HL-60 (cell line): ENCODE measurements at places on chromosomes 12 and 14.

GRCh38 chr12:124795081-124795948 is 68.3 kb downstream of the SCARB1 start:
- no peak for DNase-seq

GRCh38 chr14:66496911-66497310 is 10.7 kb downstream of the CCDC196 start:
- no peak for DNase-seq

GRCh38 chr12:13242936-13243335 is 46.4 kb downstream of the EMP1 start:
- DNase-seq = no peak

DNA sequence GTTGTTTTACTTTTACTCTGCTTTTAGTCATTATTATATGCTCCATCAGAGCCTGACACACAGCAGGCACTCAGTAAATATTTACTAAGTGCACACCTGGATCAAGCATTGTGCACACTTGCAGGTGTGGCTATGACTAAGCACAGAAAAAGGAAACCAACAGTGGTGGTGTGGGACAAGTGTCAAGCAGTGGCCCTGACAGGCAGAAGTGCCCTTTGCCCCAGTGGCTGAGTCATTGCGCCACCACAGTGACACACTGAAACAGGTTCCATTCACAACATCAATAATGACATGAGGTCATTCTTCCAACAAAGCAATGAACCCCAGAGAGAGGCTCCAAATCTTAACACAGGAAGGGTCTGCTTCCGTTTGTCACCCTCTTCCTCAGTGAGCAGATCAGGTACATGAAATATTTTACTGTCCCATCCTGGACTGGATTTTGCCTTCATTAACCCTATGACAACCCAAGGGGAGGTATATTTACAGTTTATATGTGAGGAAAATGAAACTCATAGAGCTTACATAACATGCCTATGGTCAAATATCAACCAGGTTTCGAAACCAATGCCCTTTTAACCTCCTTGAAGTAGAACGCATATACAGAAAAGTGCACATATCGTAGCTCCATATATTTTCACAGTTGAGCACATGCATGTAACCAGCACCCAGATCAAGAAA is 82.6 kb upstream of the GTF2A1 start:
- peak; percentile 16 for DNase-seq

DNA sequence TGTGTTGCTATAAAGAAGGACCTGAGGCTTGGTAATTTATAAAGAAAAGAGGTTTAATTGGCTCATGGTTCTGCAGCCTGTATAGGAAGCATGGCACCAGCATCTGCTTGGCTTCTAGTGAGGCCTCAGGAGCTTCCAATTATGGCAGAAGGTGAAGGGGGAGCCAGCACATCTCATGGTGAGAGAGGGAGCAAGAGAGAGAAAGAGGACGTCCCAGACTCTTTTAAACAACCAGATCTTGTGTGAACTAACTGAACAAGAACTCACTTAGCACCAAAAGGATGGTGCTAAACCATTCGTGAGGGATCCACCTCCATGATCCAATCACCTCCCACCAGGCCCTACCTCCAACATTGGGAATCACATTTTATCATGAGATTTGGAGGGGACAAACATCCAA is 6.1 kb upstream of the SNAPC1 start:
- DNase-seq = no peak

DNA sequence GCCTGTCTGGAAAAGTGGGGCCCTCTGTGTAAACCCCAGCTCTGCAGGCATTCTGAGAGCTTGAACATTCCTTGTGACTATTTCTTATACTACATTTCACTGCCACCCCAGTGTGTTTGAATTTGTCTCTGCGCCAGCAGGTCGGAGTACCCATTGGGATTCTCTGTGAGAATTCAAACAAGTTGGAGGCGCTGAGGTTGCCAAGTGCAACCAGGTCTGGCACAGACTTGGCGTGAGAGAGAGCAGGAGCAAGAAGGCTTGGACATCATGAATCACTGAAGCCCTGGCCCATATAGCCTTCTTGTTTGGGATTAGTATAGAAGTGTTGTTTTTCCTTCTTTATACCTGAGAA is 33.0 kb upstream of the ATP2A2 start:
- DNase-seq = no peak

GRCh38 chr12:94813314-94813713 is 163.0 kb upstream of the TMCC3 start:
- no peak for DNase-seq

- DNase-seq = peak; percentile 100
Measured at GRCh38 chr14:31229638-31230572, 22.3 kb upstream of the HECTD1 start.

DNA sequence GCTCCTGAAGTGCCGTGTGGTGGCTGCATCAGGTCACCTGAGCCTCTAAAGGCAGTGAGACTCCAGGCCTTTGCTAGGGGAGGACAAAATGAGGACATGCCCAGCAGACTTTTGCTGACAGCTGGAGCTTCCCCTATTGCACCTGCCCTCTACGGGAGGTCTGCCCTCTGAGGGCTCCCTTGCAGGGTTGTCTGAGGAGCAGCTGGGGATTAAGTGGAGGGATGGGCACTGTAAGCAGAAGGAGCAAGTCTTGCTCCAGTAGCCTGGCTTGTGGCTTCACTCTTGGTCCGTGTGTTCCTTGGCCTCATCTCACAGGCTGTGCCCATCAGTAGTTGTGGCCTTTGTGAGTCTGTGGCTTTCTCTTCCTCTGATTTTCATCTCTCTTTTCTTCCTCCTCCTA is 66.9 kb upstream of the NRXN3 start:
- DNase-seq = no peak

DNA sequence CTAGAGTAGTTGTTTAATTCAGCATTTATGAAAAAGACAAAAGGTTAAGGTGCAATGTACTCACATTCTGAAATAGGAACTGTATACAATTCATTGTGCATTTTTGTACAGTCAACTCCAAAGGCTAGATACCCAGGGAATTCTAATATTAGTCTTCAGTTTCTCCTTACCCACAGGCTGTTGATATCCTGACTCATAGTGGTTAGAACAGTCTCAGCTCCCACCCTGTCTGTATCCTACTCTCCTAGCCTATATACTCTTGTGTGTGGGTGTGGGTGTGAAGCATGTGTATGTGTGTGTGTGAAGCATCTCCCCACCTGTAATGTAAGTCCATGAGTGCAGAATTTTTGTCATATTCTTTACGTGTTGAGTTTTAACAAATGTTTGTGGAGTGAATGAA is 229.5 kb downstream of the NAV3 start:
- DNase-seq = no peak

- DNase-seq = no peak
Measured at GRCh38 chr12:124094188-124094587, 121.2 kb downstream of the ZNF664 start.

GRCh38 chr12:1403417-1403816 is 191.0 kb downstream of the FBXL14 start:
- DNase-seq = no peak

- no peak for DNase-seq
Measured at GRCh38 chr14:69094481-69094880, 58.4 kb downstream of the DCAF5 start.

- no peak for DNase-seq
Measured at GRCh38 chr12:79333144-79333543, 357.6 kb downstream of the PAWR start.

DNA sequence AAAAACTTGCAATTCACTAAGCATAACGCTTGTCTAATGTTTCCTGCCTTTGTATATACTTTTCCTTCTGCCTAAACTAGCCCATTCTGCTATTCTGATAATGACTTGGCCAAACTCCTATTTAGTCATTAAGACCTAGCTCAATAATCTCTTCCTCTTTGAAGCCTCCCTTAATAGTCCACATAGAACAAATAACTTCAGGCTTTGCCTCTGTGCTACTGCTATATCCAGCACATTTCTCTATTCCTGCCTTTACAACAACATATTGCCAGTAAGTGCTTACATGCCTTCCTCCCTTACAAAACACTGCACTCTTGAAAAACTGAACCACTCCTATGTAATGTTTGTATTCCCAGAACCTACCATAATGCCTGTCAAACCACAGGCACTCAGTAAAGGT is 13.8 kb downstream of the PRICKLE1 start:
- DNase-seq = no peak

- no peak for DNase-seq
Measured at GRCh38 chr12:94286583-94287244, 138.3 kb downstream of the PLXNC1 start.

DNA sequence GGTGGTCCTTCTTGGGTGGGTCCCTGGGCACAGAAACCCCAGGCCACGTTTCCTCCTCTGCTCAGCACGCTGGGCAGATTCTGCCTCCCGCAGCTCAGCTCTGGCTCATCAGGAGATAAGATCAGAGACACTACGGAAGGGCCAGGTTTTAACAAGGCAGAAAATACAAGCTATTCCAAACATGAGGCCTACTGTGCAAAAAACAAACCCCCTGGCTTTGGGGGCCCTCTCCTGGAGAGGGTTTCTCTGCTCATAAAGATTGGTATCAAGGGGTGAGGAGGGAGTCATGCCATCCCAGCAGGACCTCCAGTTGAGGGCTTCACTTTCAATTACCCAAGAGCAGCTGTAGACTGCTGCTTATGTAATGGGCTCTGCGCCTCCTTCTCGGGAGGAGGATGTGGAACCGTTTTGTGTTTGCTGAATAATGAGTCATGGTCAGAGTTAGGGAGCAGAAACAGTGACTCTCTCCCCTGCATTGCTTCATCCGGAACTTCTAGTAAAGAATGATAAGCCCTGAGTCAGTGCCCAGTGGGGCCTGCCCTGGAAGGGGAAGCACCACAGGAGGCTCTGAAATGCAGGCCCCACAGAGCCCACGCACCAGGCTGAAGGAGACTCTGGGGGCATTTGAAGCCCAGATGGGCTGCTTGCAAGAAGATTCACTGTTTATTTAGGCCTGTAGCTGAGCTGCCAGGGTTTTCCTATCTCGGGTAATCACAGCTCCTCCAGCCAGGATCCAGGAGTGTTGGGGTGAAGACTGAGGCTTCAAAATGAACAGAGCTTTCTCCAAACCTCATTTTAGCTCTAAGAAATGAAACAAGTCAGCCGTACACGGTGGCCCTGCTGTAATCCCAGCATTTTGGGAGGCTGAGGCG is 79.3 kb downstream of the SSPN start:
- DNase-seq = peak; percentile 98

- DNase-seq = no peak
Measured at GRCh38 chr14:51335531-51335930, 95.5 kb downstream of the TMX1 start.

DNA sequence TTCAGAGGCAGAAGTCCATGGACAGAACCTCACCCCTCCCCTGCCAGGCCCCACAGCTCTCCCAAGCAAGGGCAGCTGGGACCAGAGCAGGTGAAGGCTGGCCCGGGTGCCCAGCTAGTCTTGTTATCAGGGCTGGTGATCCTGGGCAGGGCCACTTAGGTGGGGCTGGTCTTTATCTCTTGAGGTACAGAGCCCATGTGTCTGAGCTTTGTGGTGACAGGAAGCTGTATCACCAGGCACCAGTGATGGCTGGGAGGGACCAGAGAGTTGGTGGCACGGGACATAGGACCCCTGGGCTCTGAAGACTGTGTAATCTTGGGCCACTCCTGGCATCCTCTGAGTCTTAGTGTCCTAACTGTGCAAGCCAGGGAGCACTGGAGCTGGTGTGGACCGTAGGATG is 12.8 kb upstream of the HPD start:
- DNase-seq = no peak
